ENCODE measurements at places on chromosomes 3 and 15.

DNA sequence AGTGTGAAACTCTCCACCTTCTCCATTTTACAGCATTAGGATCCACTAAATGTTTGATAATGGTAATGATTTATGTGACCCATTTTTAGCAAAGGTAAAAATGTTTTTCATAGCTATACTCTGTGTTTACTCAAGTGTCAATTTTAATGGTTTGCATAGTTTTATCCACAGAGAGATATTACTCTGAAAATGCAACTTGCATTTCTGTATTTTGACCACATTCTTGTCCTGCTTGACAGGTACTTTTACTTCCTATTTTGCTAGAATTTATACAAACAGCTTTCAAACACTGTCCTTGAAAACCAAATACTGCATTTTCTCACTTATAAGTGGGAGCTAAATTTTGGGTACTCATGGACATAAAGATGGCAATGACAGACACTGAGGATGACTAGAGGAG is 62.9 kb downstream of the SERPINI1 start:
- no peak for DNase-seq

- no peak for DNase-seq
Observed at GRCh38 chr3:182971637-182972036, 8.7 kb downstream of the DCUN1D1 start.

DNA sequence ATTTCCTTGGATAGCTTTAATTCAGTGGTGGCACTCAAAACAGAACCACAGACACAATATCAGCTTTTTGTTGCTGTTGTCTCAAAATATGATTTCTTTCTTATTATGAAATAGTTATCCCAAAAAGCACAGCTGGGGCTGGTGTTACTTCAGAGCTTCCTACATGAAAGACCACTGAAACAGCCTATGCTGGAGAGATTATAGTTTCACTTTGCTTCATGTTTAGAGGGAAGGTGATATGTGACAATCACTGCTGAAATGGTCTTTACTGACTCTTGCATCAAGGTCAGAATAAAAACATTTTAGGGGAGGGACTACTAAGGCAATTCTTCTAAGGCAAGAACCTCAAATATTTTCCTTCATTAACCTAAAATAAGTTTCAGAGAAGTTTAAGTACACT is 190.7 kb downstream of the TNIK start:
- DNase-seq = no peak

DNA sequence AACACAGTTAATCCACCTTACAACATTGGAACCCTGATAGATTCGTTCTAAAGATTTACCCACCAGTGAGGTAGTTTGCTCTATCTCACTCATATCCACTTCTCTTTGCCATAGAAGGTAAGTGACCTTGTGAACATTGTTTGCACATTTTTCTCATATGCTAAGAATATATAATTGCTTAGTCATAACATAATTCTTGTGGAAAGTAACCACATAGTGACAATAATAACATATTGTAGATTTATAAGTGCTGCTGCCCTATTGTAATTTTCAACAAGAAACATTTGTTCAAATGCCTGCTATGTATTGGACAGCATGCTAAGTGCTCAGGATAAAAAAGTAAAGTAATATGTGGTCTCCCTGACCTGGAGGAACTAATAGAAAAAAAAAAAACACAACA is 554.2 kb upstream of the KCNMB2 start:
- DNase-seq = no peak

DNA sequence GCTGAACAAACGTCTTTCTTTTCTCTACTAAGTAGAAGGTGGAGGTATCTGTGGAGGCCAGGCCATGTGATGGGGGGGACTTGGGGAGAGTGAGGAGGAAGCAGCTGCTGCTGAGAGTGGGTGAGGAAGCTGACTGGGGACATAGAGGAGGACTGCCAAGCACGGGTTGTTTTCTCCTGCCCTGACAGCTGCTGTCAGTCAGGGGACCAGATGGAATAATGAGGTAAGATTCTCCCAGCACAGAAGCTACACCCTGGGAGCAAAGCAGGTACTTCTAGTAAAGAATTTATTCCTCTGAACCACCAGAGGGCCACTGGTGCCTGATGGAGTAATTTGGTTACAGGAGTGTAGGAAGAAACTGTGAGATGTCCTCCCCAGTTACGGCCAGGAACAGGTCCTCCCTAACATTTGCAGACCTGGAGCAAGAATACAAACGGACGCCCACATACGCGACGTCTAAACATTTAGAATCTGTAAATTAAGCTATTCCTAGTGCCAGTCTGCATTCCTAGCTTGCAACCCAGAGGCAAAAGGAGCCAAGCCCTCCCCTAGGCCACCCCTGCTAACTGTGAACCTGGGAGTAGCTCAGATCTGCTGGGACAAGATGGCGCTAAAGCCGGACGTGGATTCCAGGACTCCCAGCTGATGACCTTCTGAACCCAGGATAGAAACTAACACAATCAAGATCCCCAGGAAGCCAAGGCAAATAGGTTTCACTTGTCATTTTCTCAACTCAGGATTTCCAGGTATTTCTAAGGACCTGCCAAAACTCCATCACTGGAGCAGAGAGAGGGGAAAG is 14.8 kb downstream of the CRYGS start:
- DNase-seq = no peak

- no peak for DNase-seq
Observed at GRCh38 chr3:190362258-190362657, 25.7 kb upstream of the CLDN16 start.

- DNase-seq = no peak
Observed at GRCh38 chr15:96306321-96306720, 24.2 kb upstream of the NR2F2 start.

GRCh38 chr3:186974824-186975313 is 44.5 kb downstream of the ST6GAL1 start:
- no peak for DNase-seq

DNA sequence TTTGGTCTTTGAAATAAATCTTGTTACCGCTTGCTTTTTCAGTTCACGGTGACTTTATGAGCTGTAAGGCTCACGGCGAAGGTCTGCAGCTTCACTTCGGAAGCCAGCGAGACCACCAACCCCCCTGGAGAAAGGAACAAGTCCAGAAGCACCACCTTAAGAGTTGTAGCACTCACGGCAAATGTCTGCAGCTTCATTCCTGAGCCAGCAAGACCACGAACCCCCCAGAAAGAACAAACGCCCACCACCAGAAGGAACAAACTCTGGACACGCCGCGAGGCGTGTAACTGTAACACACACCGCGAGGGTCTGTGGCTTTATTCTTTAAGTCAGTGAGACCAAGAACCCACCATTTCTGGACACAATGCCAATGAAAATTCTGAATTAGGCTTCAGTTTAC is 28.8 kb downstream of the GOLGA6A start:
- DNase-seq = no peak

DNA sequence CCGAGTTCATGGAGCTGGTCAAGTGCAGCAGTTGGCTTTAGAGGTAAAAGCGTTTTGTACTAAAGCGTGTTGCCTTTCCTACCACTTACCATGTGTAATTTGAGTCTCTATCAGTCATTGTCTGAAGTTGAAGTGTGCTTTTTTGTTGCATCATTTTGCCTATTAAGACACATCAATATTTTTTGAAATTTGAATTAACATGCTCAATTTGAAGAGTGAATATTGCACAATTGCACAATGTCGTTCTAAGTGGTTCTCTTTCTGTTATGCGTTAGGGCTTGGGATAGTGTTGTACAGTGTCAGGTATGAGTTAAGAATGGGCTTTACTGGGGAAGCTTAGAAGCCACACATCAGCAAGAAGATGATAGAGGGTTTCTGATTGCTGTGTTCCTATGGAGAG is 84.0 kb upstream of the ACKR4 start:
- DNase-seq = no peak

GRCh38 chr3:189488241-189488767 is 142.9 kb upstream of the TP63 start:
- DNase-seq = no peak

DNA sequence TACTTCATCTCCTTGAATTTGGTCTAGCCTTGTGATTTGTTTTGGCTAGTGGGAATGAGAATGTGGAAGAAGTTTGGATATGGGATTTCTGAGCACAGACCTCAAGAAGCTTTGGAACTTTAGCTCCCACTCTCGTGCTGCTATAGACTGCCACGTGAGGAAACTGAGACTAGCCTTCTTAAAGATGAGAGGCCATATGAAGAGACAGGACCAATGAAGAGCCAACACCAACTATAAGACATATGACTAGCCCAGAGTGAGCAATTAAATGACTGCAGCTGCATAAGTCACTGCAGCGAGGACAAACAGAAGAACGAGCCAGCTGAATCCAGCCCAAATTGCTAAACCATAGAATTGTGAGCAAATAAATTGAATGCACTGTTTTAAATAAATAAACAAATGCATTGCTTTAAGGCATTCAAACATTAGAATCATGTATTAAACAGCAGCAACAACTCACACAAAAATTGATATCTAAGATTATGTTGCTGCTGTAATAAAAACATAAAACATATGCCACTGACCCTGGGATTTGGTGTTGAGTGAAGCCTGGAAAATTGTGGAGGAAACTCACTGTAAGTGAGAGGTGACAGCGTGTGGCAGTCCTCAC is 15.7 kb upstream of the CNTN4 start:
- DNase-seq = no peak

DNA sequence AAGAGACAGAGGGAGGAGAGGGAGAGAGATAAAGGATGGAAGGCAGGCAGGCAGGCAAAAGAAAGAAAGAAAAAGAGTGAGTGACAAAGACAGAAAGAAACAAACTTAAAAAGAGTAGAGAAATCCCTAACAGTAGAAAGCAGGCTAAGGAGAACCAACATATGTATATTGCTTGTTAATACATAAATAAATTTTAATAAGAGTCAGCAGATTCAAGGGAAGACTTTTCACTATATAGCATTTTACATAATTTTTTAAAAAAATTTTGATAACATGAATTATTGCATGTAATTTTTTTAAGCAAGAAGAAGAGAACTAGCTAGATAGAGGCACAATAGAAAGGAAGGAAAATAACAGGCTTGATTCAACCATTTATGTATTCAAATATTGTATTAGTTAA is 291.6 kb downstream of the KCNH8 start:
- no peak for DNase-seq

DNA sequence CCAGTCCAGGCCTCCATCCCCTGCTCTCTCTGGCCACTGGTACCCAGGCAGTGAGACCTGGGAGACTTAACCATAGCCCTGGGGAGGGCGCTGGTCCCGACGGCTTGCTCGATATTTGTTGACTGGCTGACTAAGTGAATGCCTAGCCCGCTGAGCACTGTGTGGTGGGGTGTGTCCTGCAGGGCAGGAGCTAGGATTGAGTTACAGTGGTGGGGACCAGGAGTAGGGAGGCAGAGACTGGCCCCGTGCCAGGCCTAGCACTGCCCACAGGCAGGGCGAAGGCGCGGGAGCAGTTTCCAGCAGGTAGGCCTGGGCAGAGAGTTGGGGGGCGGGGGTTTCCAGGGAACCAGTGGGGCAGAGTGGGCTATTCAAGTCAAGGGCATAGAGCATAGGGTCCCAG is at the start of gene VILL:
Gene VILL, plus strand, starts transcription at position 260 of the 400 bp plus-strand sequence. CDS start 2,887 bp downstream, outside the sequence.
- DNase-seq = no peak

- no peak for DNase-seq
Observed at GRCh38 chr15:96121086-96121920, 209.2 kb upstream of the NR2F2 start.

GRCh38 chr3:188906236-188906635 is 265.5 kb upstream of the TPRG1 start:
- no peak for DNase-seq

- DNase-seq = no peak
Observed at GRCh38 chr15:100526027-100526481, 2.7 kb downstream of the CERS3 start.

DNA sequence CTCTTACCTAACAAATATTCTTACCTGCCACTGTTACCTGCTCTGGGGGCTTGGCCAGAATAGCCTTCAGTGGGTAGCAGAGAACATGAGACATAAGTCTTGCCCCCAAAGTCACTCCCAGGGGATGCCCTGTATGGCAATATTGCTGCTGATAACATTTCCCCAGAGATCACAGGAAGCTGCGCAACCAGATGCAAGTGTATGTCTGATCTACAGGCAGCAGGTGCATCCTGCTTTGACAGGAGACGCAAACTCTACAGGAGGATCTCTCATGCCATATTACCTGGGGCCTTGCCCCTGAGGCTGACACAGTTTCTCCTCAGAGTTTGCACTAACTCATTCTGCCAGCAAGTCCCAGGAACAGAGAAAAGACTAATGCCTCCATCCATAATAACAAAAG is 174.4 kb upstream of the LPP start:
- no peak for DNase-seq

- no peak for DNase-seq
Observed at GRCh38 chr15:48493084-48493762, 152.3 kb downstream of the FBN1 start.

Data from esophagus squamous epithelium (tissue), 5 donors.